Naive thymus-derived CD8-positive, alpha-beta T cell (primary cell): ENCODE measurements at places on chromosomes 2 and 18.

DNA sequence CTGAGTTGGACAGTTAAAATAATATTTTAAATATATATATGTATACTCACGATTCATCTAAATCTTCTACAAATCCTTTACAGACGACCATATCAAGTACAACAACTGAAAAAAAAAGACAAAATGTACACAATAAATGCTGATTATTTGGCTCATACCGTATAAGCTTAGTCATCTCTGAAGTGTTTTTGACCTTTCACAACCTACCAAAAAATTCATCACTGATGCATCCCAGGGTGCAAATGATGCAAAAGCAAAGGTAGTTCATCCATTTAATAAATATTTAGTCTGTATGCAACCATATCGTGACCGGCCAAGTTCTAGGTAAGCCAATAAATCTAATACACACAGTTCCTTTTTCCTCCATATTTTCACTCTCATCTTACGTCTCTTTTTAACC, 1.1 kb downstream of the TMX3 start:
- no peak for DNase-seq

DNA sequence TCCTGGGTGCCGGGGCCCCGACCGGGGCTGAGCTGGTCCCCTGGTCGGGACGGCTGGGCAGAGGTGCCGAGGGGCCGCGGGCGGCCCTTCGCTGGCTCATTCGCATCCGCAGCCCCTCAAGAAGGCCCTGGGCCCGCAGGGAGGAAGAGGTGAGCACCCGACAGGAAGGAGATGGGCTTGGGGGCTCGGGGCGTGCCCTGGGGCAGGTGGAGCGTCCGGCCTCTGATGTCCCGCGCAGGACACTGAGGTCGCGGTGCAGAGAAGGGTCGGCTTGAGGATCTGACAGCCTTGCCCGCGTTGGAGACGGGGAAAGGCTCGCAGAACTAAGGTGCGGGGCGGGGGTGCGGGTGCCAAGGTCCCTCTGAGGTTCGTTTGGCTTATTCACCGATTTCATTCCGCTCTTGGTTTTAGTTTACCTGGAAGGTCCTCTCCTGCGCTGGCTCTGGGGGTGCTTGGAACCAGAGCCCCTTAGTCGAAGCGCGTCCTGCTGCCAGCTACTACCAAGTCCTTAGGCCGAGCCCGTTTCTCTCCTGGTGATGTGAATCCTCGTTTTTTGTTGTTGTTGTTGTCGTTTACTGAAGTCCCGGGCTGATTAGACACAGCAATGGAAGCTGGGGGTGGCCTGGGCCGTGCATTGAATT, 18.9 kb upstream of the CD8A start:
- peak; percentile 72 for DNase-seq

GRCh38 chr2:215421859-215422461, 13.9 kb downstream of the FN1 start:
- DNase-seq = no peak

GRCh38 chr2:198615972-198616371, 811.6 kb downstream of the PLCL1 start:
- no peak for DNase-seq

GRCh38 chr2:218281449-218281848, 10.9 kb downstream of the TMBIM1 start:
- no peak for DNase-seq

DNA sequence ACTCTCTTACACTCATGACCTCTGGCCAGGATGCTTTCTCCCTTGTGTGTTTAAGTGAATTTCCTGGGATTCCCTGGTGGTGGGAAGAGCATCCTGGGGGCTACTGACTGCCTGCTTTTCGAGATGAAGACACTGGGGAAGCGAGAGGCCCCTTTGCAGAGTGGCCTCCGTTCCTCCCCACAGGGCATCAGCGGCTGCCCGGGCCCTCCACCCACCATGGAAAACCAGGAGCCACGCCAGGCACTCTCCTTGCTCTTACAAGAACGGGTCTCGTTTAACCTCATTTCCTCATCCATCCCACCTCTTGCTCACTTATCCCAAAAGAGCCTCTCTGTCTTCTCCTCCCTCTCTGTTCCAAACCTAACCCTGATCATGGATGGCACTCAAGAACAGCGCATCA, 17.8 kb downstream of the CHST10 start:
- no peak for DNase-seq

DNA sequence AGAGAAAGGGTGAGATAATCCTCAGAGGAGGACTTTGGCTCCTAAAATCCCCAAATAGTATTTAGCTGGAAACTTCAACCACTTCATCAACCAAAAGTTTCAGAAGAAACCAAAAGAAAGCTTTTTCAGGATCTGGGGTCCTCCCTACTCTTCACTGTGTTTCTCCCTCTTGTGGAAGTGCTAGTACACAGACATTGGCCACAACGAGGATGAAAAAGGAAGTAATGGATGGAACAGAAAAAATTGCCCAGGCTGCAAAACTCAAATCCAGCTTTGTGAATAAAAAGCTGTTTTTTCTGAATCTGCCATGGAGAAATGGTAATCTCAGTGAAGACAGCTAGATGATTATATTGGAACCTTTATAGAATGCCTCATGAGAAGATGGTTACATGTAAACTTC, 4.0 kb downstream of the PID1 start:
- DNase-seq = no peak

GRCh38 chr2:7752291-7752690, 835.1 kb downstream of the RNF144A start:
- DNase-seq = no peak

GRCh38 chr18:48022531-48023329, 92.3 kb upstream of the SMAD2 start:
- DNase-seq = peak; percentile 40

- no peak for DNase-seq
These were observed 1118.8 kb upstream of the ZEB2 start for GRCh38 chr2:145638675-145639074.

DNA sequence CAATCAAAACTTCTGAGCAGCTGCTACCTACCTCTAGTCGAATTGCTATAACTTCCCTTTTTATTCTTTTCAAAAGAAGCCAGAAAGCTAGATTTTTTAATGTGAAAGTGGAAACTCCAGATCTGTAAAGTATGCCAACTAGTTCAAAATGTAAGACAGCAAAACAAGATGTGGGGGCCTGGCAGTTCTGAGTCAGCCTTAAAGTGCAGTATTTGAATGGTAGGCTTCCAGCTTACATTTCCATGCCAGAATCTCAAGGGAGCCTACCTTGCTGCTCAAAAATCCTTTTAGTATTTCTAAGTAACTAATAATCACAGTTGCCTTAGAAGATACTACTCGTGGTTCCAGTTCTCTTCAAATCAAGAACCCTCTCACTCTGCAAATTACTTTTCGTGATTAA, 1288.7 kb downstream of the LRP1B start:
- DNase-seq = no peak

DNA sequence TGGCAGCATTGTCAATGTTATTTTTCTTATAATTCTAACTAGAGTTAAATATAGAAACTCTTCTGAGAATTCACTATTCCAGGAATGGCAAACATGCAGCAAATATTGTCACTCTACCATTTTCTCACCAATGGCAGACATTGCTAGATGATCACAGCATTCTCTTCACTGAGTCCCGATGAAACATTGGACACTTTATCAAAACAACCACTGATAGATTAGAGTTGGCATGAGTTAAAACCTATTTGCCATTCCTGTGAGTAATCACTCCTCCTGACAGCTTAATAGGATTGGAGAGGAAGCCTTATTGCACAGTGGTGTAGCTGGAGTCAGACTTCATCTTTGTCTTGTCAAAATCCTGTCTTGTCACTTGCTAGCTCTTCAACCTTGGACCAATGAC, 163.9 kb upstream of the THUMPD2 start:
- no peak for DNase-seq

GRCh38 chr2:238284802-238285515, 3.5 kb downstream of the PER2 start:
- no peak for DNase-seq

DNA sequence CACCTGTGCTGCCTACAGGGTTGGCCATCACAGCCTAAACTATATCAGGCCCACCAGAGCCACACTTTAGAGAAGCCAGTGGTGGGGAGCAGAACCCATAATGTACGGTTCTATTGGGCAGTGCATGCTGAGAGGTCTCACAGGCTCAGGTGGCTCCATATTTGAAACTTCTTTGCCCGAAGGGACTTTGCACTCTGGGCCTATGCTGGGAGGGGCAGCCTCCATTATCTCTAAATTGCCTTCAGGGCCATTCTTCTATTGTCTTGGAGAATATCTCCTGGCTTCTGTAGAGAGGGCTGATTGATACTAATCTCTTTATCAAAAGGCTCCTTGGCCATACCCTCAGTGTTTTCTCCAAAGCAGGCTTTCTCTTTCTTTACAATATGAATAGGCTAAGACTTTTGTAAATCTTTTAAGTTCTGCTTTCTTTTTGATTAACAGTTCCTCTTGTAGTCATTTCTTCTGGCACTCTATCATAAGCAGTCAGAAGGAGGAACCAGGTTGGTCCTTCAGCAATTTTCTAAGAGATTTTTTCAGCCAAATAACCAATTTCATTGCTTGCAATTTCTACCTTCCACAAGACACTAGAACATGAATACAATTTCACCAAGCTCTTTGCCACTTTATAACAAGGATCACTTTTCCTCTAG, 44.5 kb downstream of the RPE start:
- DNase-seq = no peak

DNA sequence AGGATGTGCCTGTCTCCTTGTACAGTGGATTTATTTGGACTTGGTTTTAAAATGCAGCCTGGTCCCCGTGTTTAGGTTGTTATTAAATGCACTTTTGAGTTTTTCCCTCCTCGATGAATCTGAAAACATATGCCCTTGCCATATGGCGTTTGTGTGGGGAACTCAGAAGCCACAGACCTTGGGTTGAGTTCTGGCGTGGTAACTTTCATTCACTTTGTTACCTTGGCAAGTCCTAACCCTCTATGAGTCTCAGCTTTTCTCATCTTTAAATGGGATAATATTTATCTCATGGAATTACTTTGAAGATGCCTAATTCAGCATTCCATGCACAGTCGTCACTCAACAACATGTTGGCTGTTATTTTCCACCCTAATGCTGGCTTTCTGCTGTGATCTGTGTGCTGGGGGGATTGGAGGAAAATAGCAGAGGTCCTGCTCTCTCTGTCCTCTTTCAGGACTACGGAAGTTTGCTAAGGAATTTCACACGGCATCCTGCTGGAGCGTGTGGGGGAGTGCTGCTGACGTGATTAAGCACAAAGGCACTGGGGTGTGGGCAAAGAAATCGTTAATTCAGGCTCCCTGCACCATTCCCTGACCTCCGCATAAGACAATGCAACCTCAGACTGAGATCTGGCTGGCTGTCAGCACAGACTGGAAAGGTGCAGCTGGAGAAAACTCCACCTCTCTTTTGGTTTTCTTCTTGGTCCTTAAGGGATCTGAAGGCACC, 61.7 kb downstream of the LDLRAD4 start:
- DNase-seq = no peak

- DNase-seq = no peak
These were observed 56.8 kb downstream of the POLR1A start for GRCh38 chr2:86048888-86049287.

DNA sequence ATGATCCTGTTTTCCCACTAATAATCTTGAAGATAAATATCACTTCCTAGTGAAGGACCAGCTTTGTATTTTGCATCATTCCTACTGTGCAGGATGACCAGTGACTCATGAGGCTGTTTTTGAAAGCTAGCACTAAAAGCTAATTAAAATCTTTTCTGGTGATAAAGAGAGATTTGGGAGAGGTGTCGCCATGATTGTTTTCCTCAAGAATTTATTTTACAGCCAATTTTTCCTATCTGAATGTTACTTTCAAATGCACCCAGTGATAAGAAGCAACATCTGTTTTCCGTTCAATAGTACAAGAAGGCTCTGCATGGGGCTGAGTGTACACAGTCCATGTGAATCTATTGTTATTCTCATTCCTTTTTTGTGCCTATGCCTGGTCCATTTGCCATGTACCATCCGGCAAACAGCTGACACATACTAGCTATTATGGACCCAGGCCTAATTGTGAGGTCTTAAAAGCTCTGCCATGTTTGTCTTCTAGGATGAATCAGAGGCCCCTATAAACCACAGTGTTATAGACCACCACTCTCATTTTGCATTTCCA, 28.4 kb downstream of the MEIS1 start:
- no peak for DNase-seq

GRCh38 chr2:111182121-111182520, 61.4 kb downstream of the BCL2L11 start:
- no peak for DNase-seq

- no peak for DNase-seq
These were observed 103.8 kb upstream of the NDUFV2 start for GRCh38 chr18:8998481-8999217.

DNA sequence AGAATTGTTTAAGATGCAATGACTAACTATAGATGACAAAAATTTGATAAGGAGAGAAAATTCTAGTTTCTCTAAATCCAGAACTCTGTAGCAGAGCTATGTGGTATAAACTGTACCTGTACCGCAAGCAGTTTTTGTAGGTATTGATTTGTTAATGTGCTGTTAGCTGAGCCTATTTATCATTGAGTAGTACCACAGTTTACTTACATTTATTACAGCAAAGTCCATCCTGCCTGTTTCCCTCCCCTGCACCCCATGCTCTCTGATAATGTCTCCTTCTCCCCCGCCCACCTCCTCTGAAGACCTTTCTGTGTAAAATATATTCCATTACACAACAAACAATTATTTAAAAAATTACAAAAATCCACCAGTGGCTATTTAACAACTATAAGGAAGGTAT, 170.6 kb downstream of the RNF152 start:
- no peak for DNase-seq

- DNase-seq = no peak
These were observed 41.2 kb downstream of the COL3A1 start for GRCh38 chr2:189015359-189015758.

- DNase-seq = no peak
These were observed 464.0 kb downstream of the EIPR1 start for GRCh38 chr2:2913601-2914120.

- DNase-seq = no peak
These were observed 9.8 kb upstream of the INO80D start for GRCh38 chr2:206095536-206096332.

DNA sequence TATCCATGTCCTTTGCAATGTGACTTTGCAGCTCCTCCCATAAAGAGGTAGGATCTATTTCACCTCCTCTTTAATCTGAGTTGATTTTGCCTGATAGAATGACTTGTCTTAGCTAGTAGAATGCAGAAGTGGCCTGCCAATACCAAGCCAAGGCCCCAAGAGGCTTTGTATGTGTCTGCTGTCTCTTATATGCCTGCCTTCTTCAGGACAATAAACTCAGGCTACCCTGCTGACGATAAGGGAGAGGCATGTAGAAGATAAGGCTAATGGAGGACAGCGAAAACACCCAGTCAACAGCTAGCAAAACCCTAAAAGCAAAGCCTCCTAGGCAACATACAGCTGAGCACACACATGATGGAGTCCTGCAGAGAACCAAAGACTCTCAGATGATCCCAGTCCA, 1.8 kb upstream of the ZC3H8 start:
- no peak for DNase-seq

- no peak for DNase-seq
These were observed 1354.5 kb upstream of the ZEB2 start for GRCh38 chr2:145874466-145874865.

DNA sequence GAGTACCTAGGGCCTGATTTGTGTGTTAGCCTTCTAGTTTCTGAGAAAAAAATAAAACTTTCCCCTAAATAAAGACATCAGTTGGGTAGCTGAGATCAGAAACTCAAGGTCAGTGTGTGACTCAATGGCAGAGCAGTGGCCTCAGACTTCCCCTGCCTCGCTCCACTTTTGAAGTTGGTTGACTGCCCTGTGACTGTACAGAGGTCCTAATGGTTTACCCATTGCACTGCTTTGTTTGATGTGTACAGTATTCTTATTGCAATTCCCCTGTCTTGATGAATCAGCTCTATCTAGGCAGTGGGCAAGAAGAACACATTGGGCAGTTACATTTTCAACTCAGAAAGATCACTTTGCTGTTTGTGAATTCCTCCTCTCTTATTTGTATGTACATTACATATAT, 315.7 kb downstream of the KCNS3 start:
- DNase-seq = no peak
